GM12891 (cell line): ENCODE measurements at places on chromosomes 2 and 18.

DNA sequence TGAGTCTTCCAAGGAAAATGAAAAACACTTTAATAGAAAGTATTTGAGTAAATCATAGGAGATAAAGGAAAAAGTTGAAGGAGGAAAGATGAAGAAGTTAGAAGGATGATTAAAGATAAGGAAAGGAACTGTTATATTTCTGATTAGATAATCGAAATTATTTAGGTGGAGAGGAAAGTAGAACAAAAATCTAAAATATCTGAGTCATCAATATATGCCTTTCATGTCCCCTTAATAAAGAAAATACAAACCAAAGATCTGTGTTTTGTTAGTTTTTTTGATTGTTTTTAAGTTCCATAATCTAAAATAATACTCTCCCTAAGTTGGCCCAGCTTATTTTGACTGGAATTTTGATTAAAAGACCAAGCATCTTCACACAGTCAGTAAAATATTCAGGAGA lies 412.9 kb upstream of the DDX18 start:
- DNase-seq: no peak

- no peak for DNase-seq
Measured at GRCh38 chr2:120555092-120555491, 180.6 kb upstream of the GLI2 start.

DNA sequence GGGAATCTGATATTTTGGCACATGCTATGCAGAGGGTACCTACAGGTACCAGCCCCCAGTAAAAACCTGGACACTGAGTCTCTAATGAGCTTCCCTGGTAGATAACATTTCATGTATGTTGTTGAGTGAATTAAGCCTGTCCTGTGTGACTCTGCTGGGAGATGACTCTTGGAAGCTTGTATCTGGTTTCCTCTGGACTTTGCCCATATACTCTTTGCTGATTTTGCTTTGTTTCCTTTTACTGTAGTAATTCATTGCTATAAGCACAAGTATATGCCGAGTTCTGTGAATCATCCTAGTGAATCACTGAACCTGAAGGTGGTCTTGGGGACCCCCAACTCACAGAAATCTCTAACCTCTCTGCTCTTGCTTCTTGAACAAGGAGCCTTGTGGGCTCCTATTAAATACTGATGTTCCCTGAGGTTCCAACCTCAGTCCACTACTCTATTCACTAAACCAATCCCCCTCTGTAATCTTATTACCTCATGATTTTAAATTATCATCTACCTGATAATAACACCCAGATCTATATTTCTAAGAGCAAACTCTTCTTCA lies 94.3 kb upstream of the WDSUB1 start:
- DNase-seq: no peak

- DNase-seq: no peak
Measured at GRCh38 chr18:76496194-76496890, 1.3 kb upstream of the ZNF516 start.

DNA sequence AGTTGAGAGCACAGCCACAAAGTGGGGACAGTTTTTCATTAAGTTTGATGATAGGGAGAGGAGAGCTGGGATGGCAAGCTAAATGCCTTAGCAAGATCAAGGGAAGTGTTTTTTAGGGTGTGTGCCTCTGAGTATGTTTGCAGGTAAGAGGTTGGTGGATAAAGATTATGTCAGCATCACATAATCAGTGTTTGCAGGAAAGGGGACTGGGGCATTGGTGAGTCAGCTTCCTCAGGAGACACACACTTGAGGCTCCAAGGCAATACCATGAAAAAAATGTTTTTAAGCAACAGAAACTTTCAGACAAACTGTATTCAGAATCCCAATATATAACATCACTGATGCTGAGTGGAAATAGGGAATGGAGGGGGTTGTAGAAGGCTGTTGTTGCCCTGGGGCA lies 25.4 kb upstream of the DTNB start:
- DNase-seq: no peak

DNA sequence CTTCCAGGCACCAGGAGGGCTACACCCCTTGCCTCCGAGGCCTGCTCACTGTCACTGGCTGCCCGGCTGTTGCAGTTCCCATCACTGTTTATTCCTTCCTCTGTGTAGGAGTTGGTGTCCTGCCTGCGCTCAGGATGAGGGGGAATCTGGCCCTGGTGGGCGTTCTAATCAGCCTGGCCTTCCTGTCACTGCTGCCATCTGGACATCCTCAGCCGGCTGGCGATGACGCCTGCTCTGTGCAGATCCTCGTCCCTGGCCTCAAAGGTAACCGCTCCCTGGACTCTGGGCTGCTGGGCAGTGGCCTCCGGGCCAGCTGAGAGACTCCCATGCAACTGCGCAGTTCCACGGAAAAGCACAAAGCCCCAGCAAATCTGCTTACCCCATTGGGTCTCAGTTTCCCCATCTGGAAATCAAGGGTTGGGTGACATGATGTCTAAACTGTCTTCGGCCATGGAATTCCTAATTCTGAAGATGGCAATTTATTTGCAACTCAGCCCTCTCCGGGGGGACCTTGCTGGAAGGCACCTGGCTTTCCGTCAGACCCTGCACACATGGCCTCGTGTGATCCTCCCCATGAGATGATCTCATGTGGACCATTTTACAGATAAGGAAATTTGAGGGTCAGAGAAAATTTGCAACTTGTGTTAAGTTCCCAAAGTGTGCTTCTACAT lies 9.4 kb downstream of the COLEC11 start:
- no peak for DNase-seq

GRCh38 chr18:77711096-77711495 lies 461.4 kb downstream of the GALR1 start:
- DNase-seq: no peak

DNA sequence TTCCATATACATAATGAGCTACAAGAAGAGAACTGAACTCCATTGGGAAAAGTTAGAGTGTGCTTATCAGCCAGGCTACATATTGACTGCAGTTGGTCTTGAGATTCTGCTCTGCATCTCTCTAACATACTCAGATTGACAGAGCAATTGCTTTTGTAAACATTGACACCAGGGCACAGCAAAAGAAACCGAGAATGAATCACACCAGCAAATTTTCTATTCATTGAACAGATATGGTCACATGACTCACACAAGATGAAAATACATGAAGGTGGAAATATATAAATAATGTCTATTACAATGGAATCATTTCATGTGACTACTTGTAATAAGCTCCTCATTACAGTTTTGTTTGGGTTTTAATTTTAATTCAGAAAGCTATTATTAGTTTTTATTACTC lies 691.9 kb upstream of the TMEFF2 start:
- DNase-seq: no peak

DNA sequence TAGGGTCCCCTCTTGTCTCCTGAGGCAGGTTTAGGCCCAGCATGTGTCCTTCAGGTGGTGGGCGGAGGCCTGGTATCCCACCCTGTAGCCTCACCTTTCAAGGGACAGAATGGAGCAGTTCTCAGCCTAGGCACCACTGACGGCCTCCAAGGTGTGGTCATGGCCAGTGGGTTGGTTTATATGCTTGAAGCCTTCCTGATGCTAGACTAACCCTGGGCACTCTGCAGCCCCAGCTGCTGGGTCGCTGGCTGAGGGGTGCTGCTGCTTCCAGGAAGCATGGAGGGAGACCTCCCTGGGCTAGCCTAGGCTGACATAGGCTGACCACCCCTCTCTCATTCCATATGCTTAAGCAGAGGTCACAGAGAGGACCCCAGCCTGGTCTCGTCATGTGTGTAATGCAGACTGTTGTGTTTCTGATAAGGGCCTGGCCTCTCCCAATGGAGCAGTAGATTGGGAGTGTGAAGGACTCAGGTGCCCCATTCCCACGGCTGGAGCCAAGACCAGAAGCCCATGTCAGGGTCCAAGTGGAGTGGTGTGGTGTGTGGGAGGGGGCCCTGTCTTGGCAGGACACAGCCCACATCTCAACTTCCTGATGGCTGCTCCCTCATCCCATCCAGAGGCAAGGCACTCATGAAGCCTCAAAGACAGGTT lies 206.6 kb downstream of the DYSF start:
- DNase-seq: no peak

- DNase-seq: no peak
Measured at GRCh38 chr18:3912705-3913104, 462.7 kb downstream of the TGIF1 start.

DNA sequence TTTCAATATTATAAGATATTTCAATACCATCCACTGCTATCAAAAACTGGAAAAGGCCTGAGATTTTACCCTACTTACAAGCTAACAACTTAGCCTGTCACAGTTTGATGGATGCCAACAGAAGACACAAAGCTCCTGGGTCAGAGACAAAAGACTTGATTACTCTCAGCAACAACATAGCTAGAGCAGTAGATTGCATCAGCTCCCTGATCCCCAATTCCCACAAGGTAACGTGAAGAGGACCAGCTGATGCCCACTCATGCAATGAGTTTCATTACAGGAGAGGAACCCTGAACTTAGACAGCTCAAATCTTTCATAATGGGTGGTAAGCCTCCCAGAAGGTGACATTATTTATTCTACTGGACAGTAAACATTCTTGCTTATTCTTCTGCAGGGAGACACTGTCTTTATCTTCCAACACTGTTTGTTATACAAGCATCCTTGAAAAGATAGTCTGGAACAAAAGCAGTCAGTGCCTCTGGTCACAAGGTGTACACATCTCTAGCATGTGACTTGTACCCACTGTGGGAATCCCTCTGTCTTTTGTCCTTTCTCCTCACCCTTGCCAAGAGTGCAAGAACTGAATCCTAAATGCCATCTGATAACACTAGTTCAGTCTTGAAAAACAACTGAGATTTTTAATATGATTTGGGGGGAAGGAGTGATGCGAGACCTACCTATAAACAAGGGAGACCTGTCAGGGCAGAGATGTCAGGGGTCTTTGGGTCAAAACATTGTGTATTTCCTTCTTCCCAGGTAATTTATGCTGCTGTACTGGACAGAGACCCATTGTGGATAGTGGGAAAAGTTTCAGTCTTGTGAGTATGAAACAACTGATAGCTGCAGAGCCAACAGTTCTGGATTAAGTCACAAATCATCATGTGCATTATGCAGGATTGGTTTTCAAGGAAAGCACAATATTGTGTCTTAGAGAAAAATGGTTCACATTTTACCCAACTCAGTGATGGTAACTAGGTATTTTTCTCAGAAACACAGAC lies 102.4 kb downstream of the AOX1 start:
- DNase-seq: no peak

GRCh38 chr2:109285244-109285651 lies 156.2 kb downstream of the SH3RF3 start:
- no peak for DNase-seq

DNA sequence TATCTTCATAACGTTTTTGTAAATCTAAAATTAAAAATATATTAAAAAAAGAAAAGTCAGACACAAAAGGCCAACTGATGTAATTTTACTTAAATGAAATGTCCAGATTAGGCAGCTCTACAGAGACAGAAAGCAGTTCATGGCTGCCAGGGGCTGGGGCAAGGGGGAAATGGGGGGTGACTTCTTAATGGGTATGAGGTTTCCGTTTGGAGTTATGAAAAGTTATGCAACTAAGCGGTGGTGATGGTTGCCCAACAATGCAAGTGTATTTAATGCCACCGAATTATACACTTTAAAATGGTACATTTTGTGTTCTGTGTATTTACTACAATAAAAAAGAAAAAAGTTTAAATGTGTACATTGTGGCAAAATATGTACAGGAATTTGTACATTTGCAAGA lies 70.2 kb upstream of the TEX51 start:
- DNase-seq: no peak

- peak; percentile 57 for DNase-seq
Measured at GRCh38 chr2:10331027-10331701, 28.5 kb downstream of the HPCAL1 start.

DNA sequence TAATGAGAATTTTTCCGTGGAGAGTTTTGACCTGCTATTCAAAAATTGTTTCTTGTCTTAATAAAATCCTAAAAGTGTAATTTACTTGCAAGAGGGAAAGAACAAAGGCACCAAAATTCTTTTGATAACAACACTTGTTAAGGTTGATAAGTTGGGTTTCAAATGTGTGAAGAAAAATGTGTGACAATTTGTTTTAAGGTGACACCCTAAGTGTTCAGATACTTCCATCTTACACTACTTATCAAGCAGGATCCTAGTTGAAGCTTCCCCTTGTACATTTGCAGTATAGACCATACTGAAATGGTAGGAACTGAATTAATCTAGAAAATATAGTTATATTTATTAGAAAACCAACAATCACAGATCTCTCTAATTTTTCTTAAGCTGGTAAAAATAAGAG lies 204.6 kb downstream of the ARHGAP15 start:
- no peak for DNase-seq

DNA sequence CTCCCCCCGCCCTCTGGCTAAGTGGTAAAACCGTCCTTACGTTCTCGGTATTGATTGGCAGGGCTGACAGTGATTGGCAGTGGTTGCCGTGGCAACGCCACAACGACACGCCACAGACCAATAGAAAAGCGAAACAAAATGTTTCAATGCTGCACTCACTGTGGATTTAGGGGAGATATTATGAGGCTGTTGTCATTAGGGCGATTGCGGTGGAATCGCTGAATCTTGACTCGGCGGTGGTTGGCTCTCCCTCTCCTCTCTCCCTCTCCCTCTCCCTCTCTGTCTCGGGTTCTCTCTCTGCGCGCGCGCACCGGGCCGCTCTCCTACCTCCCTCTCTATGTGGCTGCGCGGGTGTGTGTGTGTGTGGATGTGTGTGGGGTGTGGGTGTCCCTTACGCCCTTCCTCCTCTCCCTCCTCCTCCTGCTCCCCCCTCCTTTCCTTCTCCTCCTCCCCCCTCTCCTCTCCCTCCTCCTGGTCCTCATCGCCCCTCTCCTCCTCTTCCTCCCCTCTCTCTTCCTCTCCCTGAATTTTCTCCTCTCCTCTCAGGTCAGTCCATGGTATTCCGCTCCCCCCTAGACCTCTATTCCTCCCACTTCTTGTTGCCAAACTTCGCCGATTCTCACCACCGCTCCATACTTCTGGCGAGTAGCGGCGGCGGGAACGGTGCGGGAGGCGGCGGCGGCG lies at the start of gene SIX3:
Gene SIX3 (plus strand): TSS at position 152 of the 684 bp plus-strand sequence. CDS start 403 bp downstream, at position 555.
- DNase-seq: no peak

GRCh38 chr2:216830346-216830745 lies 29.5 kb downstream of the TNP1 start:
- DNase-seq: no peak

GRCh38 chr2:136065384-136065783 lies 52.6 kb downstream of the CXCR4 start:
- DNase-seq: no peak

DNA sequence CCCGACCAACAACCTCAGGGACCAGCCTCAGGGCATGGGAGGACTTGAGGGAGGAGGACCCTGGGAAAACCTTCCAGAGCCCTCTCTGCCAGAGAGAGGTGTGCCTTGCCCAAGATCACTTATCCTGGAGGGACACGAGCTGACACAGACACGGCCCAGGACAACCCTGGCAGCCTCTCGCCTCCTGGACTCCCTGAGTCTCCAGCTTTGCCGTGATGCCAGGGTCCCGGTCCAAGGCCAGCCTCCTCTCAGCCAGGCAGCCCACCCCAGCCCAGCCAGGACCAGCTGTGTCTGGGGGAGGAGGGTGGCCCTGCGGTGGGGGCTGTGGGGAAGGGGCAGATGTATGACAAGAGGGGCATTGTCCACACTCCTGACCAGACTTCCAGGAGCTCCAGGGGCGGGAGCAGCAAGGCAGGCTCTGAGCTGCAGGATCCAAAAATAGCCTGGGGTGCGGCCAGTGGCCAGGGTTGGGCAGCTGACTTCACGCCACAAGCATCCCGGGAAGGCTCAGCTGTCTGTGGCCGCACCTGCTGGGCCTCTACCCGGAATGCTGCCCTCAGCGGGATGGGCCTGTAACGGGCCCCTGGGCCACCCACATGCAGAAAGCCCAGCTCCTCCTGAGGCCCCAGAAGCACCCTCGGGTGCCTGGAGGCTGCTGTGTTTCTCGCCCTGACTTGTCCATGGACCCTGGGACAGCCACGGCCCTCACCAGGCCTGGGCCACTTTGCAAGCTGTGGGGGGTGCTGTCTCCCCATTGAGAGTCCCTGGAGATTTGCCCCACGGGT lies 65.5 kb upstream of the GPC1 start:
- DNase-seq: no peak
